ENCODE measurements at places on chromosomes 4 and X.

DNA sequence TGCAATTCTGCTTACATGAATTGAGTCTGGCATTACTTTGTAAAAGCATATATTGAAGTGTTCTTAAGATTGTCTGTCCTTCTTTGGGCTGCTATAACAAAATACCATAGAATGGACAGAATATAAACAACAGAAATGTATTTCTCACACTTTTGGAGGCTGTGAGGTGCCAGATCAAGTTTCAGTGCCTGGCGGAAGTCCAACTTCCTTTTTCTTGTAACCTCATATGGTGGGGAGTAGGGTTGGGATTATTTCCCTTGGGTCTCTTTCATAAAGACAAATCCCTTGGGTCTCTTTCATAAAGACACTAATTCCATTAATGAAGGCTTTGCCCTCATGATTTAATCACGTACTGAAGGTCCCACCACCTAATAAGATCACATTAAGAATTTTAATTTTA, 199.3 kb upstream of the GRID2 start:
- no peak for DNase-seq

DNA sequence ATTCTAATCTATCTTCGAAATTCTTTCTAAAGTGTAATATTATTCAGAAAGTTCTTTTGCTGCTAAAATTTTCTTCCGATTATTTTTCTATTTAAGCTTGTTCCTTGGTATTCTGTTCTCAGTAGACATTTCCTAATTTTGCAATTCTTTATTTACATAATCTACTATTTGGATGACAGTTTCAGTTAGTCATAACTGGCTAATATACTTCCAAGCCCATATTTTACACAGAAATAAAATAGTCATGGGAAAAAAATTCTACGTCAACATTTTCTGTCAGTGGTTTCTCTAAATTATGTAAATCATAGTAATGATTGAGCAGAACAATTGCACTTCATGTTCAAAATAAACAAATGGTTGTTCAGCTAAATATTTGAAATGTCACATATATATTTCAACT, 178.0 kb upstream of the ANKRD50 start:
- DNase-seq = no peak

- no peak for DNase-seq
These were observed 84.5 kb downstream of the PRKG2 start for GRCh38 chr4:81130569-81130968.

DNA sequence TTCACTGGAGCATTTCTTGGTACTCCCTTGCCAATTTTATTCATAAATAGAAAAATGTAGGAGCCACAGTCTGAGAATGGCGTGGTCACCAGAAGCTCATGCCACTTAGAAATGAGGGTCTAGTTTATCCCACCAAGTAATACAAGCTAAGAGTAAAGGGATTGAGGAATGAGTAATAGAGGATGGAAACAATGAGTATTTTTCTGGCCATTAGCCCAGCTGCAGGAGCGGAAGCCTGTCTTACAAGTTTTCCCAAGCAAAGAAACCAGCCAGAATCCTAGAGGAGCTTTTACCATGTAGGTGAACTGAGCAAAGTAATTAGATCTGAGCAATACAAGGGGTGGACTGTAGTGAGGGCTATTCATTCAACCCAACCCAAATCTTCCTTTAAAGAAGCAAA, 160.7 kb upstream of the NPY2R start:
- no peak for DNase-seq

DNA sequence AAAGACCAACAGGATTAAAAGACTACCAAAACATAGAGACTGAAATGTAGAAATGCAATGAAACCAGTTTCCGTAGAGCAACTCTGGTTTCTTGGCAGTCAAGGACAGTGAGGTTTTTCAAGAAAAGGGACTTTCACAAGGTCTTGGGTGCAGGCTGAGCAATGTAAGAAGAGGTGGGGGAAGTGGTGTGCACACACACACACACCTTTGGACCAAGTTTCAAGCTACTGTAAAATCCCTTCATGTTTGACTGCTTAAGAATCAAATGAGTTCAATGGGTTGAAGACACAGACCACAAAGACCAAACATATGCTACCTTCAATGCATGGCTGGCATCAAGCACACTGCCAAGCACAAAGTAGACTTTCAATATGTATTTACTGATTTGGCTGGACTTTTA, 17.8 kb upstream of the MCF2 start:
- DNase-seq = no peak

All from cortex of kidney (tissue), 1 donor.